Common myeloid progenitor, CD34-positive (primary cell): ENCODE measurements at places on chromosomes 12 and 14.

- no peak for DNase-seq
Measured at GRCh38 chr12:77555074-77555473, 275.6 kb upstream of the NAV3 start.

- no peak for DNase-seq
Measured at GRCh38 chr12:53222806-53223261, 9.2 kb downstream of the RARG start.

DNA sequence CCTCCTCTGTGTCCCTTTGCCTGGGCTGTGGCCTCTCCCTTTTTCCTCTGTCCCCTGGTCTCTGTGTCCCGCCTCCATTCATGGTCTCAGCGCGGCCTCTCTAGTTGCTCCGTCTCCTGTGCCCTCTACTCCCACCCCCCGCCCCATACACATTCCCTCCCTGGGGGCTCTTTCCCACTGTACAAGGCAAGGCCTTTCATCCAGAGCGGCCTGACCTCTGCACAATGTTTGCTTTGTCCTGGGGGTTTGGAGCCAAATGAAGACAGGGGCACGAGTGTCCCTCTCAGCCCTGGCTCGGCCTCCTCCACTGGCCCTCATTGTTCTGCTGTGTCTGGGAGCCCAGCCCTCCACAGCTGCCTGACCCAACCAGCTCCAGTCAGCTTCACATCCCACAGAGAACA, 678.6 kb downstream of the BCL11B start:
- no peak for DNase-seq

GRCh38 chr12:45093051-45093450, 42.2 kb upstream of the DBX2 start:
- no peak for DNase-seq

- DNase-seq: no peak
Measured at GRCh38 chr12:85260896-85261295, 19.1 kb upstream of the ALX1 start.

DNA sequence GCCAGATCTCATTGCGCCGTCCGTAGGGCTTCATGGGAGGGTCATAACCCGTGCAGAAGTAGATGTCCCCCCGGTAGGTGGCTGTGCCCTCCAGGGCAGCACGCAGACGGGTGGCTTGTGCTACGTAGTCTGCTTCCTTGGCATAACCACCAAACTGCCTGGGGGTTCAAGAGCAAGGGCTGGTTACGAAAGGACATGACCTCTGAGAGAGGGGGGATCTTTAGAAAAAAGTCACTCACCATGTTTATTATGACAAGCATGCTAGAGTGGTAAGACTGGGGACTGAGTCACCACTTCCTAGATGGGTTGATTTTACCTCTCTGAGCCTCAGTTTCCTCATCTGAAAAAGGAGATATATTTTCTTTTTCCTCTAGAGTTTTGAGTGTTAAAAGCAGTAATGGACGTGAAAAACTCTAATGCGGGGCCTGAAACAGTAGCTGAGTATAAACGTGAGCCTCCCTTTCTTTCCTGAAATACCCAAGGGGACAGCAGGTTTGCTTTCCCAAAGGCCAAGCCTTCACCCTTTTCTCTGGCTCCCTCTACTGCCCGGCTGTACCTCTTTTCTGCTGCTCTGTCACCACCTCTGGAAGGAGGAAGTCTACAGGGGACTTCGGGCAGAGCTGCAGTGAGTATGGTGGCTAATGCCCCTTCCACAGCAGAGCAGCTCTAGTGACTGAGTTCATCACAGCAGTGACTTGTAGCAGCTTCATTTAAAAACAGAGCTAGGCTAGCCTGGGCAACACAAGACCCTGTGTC, 23.5 kb upstream of the GPRC5D start:
- peak; percentile 30 for DNase-seq

GRCh38 chr12:132170637-132171292, 26.5 kb downstream of the NOC4L start:
- no peak for DNase-seq

DNA sequence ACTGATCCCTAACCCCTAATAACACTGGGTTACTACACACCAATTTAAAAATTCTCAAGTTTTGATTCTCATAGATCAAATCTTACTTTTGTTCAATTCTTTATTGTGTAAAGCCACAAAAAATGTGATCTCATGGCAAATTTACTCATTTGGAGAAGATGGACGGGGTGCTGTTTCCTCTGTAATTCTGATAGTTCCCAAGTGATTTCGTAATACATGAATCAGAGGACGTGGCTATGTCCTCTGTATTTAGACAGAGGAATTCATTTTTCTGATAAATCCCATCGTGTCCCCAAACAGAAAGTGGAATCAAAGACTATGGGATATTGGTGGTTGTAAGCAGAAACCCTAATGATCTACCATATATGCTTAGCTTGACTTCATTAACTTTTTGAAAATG, 76.6 kb upstream of the GNG2 start:
- peak; percentile 37 for DNase-seq

GRCh38 chr12:58787021-58787760, 133.1 kb downstream of the LRIG3 start:
- DNase-seq: no peak

DNA sequence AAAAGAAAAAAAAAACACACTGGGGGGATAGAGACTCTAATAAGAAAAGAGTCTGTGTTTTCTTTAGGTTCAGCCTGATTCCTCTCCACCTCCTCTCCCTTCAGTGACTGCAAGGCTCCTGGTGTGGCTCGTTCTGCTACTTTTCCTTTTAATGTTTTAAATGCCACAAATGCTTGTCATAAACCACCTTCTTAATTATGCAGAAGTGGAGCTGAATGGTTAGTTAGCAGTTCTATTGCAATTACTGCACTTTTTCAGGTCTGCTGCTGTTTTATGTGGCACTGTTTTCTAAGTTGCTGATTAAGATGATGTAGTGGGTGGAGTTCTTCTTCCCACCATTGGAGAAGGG, 878.1 kb downstream of the DIO2 start:
- DNase-seq: no peak

GRCh38 chr12:3658327-3659163, 94.4 kb downstream of the CRACR2A start:
- peak; percentile 44 for DNase-seq

DNA sequence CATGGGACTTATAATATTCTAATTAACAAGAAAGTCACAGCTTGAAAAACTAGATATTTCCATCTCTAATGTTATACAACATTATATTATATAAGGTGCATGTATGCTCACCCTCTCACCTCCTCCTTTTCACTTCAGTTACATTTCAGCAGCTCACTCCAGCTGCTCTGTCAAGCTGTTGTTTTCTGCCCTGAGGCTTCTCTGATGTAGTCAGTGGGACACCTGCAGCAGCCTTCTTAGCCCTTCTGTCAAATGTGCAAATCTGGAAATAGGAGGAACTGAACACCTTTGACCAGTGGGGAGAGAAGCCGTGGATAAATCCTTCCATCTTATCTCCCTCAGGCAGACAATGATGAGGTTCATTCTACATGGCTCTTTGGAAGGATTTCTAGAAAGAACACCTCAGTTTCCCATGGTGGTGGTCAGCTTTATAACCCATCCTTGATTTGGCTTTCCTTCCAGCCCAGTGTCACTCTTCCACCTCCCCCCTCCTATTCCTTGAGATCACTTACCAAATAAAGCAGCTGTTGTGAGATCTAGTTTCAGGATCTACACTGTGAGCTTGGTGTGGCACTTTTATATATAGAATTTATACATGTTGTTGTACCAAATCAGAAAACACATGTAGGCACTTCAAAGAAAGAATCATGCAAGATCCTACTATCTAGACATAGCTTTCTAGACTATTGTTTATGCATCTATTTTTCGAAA, 79.6 kb upstream of the STK38L start:
- DNase-seq: no peak

DNA sequence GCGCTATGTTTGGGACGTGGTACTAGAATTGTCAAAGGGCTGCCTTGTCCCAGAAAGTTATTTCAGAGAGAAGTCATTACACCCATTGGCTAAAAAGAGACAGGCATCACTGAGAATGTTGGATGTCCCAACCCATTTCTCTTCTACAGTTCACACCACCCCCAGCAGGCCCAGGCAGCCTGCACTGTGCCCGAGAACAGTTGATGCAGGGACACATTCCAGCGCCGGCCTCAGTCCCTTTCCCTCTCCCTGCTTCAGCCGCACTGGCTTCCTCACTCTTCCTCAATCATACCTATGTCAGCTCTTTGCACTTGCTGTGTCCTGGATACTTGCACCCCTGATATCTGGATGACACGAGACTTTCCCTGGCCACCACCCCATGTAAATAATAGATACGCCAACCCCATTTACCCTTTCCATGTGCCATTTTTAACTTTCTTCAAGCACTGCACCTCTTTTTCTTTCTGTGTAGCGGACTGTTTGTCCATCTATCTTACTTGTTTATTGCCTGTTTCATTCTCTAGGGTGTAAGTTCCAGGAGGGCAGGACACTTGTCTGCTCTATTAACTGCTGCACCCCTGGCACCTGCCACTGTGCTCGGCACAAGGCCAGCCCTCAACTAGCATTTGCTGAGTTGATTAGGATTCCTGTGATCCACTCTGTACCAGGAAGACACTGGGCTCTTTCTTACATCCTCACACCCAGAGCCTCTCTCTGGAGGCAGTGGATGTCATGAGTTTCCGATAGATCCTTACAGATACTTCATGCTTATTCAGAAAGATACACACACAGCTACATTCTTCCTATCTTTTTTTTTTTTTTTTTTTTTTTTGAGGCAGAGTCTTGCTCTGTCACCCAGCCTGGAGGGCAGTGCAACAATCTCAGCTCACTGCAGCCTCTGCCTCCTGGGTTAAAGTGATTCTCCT, 76.6 kb upstream of the CEP83 start:
- no peak for DNase-seq

DNA sequence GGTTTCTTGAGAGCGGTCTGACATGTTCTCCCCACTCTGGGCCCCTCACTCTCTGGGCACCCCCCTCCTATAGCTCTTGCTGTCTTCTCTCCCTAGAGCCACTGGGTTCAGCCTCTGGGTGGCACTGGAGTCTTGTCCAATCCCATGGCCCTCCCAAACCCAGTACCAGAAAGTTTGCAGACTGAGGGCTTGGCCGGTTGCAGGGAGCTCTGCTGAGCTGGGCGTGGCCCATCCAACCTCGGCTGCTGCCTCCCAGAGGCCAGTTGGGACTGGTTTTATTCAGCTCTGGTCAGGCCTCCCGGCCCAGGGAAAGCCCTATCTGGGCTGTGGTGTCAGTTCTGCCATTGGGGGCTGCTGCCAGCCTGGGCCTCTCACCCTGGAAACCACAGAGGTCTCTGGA, 37.9 kb downstream of the ISCA2 start:
- DNase-seq: no peak

DNA sequence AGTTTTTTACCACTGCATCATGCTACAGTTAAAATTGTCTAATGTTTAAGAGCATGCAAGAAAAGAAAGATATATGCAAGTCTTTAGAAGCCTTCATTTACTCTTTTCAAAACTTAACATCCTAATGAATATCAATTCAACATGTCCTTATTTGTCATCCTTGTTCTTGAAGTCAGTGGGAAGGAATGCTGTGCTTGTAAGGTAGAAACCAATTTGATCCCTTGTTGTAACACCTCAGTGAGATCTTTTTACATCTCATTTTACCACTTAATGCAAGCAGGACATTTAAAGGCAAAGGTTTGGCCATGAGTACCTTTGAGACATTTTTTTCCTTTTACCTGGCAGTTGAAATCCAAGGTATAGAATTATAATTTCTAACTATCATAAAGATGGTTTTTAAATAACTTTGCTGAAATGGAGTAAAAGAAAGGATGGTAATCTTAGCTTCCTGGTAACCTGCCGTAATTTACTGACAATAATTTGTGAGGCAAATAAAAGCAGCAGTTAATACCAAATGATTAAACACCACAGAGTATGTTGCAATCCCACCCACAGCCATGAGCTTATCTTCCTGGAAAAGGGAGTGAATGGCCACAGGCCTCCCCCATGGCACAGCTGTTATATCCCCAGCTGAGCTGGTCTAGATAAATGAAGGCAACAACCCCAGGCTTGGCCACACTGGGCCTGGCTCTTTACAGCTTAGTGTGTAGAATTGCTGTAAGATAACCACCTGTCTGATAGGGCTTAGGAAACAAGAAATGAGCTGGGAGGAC, 33.2 kb upstream of the STRN3 start:
- peak; percentile 90 for DNase-seq

DNA sequence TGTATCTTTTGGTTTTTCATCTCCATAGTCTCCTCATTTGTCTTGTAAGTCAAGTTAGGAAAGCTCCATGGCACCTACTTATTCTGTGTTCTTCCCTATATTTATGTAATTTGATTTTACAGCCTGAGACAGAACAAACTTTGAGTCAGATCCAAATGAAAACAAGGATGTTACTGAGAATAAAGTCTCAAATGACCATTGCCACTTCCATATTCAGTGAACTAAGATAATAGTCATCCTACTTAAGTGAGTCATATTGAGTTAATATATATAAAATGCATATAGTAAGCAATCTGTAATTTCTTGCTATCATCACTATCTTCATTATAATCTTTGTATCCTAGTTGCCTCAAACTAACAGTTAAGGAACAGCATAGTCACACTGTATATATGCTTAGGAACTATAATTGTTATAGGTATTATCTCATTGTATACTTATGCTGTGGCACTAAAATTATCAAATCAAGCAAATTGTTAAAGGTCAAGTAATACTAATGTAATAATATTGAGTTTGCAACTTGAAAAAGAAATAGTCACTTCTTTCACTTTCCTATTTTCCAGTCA, 30.8 kb downstream of the TMTC3 start:
- DNase-seq: no peak

- DNase-seq: peak; percentile 17
Measured at GRCh38 chr12:22164139-22164538, 118.1 kb downstream of the CMAS start.

DNA sequence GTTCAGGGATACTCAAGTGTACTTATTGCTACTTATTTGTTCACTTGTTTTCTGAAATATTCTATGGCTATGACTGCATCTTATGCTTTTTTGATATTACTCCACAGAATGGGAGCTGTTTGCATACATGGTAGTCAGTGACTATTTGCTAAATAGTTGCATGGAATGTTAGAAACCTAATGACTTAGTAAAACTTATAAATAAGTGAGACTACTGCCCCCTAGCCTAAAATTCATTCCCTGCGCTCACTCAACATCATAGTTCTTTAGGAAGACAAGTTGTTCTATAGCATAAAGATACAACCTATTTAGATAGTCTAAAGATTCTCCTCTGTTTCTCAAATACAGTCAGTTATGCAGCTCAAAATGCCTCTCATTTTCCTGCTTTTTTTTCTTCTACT, 305.5 kb downstream of the CEP128 start:
- DNase-seq: no peak

DNA sequence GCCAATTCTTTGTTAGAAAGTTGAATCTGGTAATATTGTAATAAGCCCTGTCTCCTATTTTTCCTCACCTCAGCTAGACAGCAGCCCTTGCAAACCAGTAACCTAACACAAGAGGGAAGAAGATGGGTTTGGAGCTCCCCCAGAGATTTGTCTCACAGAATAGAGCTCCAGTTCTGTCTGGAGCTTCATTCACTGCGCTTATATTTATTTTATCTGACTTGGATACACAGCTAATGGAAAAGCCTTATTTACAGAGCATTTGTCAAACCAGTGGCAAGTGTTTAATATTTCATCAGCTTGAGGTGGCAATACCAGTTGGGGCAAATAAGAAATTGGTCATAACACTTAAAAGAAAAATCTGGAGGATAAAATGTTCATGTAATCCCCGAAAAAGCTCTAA, 1094.0 kb downstream of the FSCB start:
- no peak for DNase-seq

- no peak for DNase-seq
Measured at GRCh38 chr12:44159216-44159615, 323.3 kb downstream of the TMEM117 start.

GRCh38 chr14:102066041-102066451, 20.8 kb downstream of the HSP90AA1 start:
- DNase-seq: no peak
